ENCODE measurements at places on chromosomes 16 and 17.

GRCh38 chr17:58244963-58245362 lies 6.6 kb downstream of the LPO start:
- DNase-seq: no peak

DNA sequence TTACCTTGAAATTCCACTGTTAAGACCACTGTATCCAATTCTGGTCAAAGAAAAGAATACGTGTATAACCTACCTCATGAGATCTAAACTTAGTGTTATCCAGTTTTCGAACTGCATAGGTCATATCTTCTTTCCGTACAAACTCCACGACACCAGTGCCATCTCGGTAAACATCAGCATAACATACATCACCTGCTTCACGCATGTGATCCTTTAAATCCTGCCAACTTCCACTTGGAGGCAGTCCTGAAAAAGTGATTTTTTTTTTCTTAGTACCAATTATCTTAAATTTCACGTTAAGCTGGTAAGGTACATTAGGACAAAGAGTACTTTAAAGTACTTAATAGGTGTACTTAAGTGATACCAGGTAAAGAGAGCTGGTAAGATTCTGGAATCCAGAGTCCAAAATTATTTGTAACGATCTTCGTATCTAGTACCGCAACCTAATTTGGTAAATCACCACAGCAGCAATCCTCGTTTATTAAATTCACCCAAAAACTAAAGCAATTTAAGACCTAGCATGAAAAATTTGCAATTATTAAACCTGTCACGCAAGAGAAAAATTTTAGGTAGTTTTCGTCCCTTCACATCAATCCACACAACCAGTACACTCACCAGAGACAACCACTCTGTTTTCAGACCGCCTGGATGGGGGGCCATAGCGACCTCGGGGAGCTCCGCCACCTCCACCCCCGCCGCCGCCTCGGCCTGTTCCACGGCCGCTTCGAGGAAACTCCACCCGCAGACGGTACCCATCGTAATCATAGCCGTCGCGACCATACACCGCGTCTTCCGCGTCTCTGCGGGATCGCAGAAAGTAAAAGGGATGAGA lies 1.1 kb downstream of the SRSF1 start:
- no peak for DNase-seq

GRCh38 chr17:50063561-50064252 lies 7.8 kb downstream of the ITGA3 start:
- no peak for DNase-seq

- no peak for DNase-seq
Observed at GRCh38 chr17:45703806-45704205, 80.3 kb upstream of the CRHR1 start.

DNA sequence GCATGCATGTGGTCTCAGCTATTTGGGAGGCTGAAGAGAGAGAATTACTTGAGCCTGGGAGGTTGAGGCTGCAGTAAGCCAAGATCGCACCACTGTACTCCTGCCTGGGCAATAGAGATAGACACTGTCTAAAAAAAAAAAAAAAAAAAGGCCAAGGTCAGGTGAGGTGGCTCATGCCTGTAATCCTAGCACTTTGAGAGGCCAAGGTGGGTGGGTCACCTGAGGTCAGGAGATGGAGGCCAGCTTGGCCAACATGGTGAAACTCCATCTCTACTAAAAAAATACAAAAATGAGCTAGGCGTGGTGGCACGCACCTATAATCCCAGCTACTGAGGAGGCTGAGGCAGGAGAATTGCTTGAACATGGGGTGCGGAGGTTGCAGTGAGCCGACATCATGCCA lies 28.2 kb upstream of the CORO1A start:
- no peak for DNase-seq

DNA sequence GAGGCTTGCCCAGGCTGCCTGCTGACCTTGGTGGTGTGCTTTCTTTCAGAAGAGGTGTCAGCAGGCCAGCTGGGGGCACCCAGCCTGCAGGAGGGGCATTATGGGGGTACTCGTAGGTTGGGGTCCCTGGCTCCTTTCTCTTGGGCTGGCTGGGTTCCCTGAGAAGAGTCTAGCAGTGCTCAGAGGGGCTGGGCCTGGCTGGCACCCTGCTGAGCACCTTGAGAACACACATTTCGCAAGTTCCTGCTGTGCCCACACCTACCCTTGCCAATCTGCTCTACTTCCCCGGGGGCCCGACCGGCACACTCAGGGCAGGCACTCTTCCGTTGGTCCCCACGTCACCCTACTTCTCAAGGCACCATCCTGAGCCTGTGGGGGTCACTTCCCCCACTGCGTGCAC lies 5.1 kb downstream of the CEMP1 start:
- no peak for DNase-seq

GRCh38 chr16:23908790-23909189 lies 73.0 kb downstream of the PRKCB start:
- DNase-seq: no peak

GRCh38 chr16:15726715-15727114 lies 76.7 kb downstream of the NDE1 start:
- DNase-seq: no peak

GRCh38 chr16:4833584-4833983 lies 13.5 kb downstream of the GLYR1 start:
- DNase-seq: no peak

- no peak for DNase-seq
Observed at GRCh38 chr17:39729280-39729851, 966 bp downstream of the MIEN1 start.

- DNase-seq: no peak
Observed at GRCh38 chr17:18984273-18985114, 20.1 kb downstream of the FAM83G start.

GRCh38 chr17:59332749-59333377 lies 1.4 kb downstream of the YPEL2 start:
- peak; percentile 54 for DNase-seq

DNA sequence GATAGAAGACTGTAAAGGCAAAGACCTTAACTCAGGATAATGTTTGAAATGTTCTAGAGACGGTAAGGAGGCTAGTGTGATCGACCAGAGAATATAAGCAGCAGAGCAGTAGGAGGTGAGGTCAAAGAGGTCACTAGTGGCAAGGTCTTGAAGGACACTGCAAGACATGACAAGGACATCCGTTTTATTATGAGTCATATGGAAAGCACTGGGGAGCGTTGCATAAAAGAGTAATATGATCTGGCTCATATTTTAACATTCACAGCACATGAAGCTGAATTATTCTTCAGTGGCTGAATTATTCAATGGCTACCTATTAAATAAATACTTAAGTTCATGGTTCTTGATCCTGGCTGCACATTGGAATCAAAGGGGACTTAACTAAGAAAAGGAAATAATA lies 123.7 kb downstream of the SOX9 start:
- no peak for DNase-seq

DNA sequence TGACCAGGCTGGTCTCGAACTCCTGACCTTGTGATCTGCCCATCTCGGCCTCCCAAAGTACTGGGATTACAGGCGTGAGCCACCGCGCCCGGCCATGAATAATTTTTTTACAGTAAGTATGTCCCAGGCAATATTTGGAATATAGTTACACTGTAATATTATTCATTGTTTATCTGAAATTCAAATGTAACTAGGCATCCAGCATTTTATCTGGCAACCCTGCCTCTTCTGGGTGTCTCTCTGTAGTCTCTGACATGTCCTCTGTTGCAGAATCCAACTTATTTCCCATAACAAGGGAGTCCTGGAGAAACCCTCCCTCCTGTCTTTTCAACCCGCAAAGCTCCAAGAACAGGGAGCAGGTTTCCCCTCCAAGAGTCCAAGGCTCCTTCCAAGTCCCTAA lies 36.9 kb upstream of the MYH10 start:
- DNase-seq: no peak

DNA sequence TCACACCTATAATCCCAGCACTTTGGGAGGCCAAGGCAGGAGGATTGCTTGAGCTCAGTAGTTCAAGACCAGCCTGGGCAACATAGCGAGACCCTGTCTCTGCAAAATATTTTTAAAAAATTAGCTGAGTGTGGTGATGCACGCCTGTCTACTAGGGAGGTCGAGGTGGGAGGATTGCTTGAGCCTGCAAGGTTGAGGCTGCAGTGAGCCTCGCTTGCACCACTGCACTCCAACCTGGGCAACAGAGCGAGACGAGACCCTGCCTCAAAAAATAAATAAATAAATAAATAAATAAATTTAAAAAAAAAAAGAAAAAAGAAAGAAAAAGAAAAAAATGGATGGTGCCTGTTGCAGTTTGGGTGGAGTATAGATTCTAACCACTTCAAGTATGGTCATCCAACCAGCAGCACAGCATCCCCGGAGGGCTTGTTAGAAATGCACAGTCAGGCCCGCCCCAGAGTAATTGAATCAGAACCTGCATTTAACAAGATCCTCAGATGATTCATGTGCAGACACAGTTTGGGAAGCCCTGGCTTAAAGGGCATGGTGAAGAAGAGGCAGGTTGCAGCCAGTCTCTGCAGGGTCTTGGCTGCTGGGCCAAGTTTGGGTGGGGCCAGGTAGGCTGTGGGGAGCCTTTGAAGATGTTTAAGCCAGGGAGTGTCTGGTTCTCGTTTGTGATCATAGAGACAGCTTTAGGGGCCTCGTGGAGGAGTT lies 40.8 kb downstream of the MRC2 start:
- DNase-seq: no peak

DNA sequence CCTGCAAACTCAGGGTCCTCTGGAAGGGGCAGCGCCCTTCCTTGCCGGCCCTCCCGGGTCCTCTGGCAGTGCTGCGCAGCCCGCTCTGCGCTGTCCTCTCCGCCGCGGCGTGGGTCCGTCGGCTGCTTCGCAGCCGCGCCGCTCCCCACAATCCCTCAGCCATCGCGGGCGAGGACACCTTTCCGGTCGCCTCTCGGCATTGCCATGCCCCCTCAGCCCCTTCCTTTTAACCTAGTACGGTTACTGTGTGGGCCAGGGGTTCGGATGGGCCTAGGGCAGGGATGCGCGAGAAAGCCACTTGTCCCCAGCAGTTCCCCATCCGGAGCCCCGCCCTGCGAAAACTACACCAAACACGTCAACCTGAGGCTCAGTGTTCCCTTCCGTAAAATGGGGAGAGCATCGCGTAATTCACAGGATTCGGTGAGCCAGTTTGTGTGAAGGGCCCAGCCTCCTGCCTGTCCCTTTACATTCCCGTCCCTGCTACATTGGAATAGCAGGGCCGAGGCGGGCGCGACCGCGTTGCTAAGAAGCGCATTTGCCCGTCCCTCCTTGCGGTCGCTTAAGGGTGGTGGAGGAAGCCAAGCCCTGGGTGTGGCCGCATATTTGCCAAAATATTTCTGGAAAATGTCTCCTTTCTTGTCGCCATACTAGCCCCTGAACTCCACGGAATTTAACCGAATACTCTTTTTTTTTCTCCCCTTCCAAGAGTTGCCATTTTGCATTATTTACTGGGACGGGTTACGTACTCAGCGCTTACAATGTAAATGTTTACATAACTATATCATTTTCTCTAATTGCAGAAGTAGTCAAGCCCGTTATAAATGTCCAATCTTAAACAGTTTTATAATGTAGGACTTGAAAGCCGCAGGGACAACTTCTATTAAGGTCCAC lies 13.2 kb downstream of the COPZ2 start:
- peak; percentile 77 for DNase-seq

DNA sequence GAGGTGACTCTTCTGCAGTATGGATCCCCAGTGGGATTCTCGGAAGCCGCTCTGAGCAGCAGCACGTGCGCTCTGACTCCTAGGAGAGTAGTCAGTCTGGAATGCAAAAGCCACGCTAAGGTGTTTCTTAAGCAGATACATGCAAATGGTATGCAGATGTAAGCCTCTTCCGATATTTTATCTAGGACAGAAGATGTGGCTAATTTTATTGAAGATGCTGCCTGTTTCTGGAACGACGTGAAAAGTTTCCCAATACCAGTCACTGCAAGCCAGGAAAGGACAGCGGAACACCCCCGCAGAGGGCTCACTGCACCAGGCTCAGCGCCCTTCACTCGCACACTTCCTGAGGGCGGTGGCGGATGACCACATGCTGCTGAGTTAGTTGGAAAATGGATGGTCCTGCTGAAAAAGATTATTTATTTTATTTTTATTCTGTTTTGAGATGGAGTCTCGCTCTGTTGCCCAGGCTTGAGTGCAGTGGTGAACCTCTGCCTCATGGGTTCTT lies 10.1 kb downstream of the FADS6 start:
- DNase-seq: no peak

- no peak for DNase-seq
Observed at GRCh38 chr17:72931635-72932034, 160.9 kb downstream of the SLC39A11 start.

GRCh38 chr16:71406724-71407123 lies 35.1 kb downstream of the TLE7 start:
- no peak for DNase-seq

GRCh38 chr16:50156590-50156989 lies 3.5 kb downstream of the TENT4B start:
- no peak for DNase-seq

DNA sequence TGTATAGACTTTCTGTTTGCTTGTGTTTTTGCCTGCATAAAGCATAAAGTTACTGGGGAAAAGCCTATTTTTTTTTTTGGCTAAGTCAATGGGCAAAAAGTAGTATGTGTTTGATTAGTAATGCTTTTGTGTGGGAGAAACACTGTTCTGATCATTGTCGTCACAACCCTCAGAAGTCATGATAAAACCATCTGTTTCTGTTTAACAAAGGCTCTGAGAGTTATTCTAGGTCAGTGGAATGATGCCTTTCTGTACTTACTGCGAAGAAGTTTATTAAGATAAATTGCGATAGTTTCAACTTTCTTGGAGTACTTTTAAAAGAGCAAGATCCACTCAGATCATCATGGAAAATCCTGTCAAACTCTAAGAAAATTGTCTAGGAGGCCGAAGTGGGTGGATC lies 80.9 kb downstream of the PRKCA start:
- DNase-seq: peak; percentile 79

GRCh38 chr16:66298006-66298405 lies 68.5 kb upstream of the CDH5 start:
- DNase-seq: no peak

- no peak for DNase-seq
Observed at GRCh38 chr17:69300222-69300621, 26.7 kb downstream of the ABCA5 start.

GRCh38 chr16:10984509-10984908 lies 40.1 kb downstream of the CLEC16A start:
- DNase-seq: no peak

- DNase-seq: no peak
Observed at GRCh38 chr17:63954402-63955063, 18.2 kb downstream of the SCN4A start.
